ENCODE measurements at places on chromosomes 1 and 21. TPM values are rescaled to one million over a fixed set of nuclear protein-coding genes. Genes with fewer than 3 reads are reported as not detected.

Gene C1QTNF12
- total RNA-seq, result 0.88 TPM

Gene KCNJ15
- total RNA-seq, result 4.9 TPM

Gene IFNLR1
- 0.78 TPM for total RNA-seq

Gene CFHR4
- total RNA-seq, result not detected

Gene IRF6
- 5.4 TPM for total RNA-seq

Gene ATPAF1
- total RNA-seq, result 38.4 TPM

Gene QSOX1
- 1,612 TPM for total RNA-seq

Gene HMCN1
- total RNA-seq, result 6.9 TPM

Gene PGBD5
- total RNA-seq, result 1.3 TPM

Gene CLEC20A
- total RNA-seq, result not detected

Gene WDR64
- not detected for total RNA-seq

Gene TMEM234
- total RNA-seq, result 20.0 TPM

Gene CELF3
- not detected for total RNA-seq

Gene CYP4Z1
- total RNA-seq, result not detected

Gene CLCA4
- not detected for total RNA-seq

Gene DNASE2B
- total RNA-seq, result not detected

Gene MSH4
- not detected for total RNA-seq

Gene AMIGO1
- total RNA-seq, result 0.78 TPM

Gene LCE1A
- not detected for total RNA-seq

Gene SLAMF8
- total RNA-seq, result not detected

Gene NAV1
- 56.2 TPM for total RNA-seq

Gene KCNJ6
- total RNA-seq, result under 0.01 TPM

Gene GIPC2
- 0.52 TPM for total RNA-seq

Gene FCRL5
- not detected for total RNA-seq

Gene LRRC7
- not detected for total RNA-seq

Gene PROX1
- 0.32 TPM for total RNA-seq

Gene TMEM52
- total RNA-seq, result 0.65 TPM

Gene ATP1A4
- not detected for total RNA-seq

Gene S100A3
- total RNA-seq, result 7.1 TPM

Gene LAD1
- total RNA-seq, result 0.48 TPM

Gene KRTAP6-2
- not detected for total RNA-seq

Gene AMY2B
- total RNA-seq, result 0.65 TPM

Gene FAAH
- 0.72 TPM for total RNA-seq

Gene PGLYRP4
- not detected for total RNA-seq

Gene TNFAIP8L2
- not detected for total RNA-seq

Gene SLAMF7
- total RNA-seq, result 2.7 TPM

Measured in epithelial cell of alveolus of lung (primary cell).